ENCODE measurements at places on chromosomes 2 and 18. TPM values are rescaled to one million over a fixed set of nuclear protein-coding genes. Genes with fewer than 3 reads are reported as not detected.

Gene UGT1A10
- total RNA-seq: not detected

- H3K27me3 ChIP-seq: no peaks in the 10 kb centered on the region
- H3K36me3 ChIP-seq: no peaks in the 10 kb centered on the region
- no peak overlapping the region for H3K4me3 ChIP-seq
- peak; percentile 70 for DNase-seq
- no peaks in the 10 kb centered on the region for H3K4me1 ChIP-seq
- H3K27ac ChIP-seq: no peak overlapping the region
Observed at GRCh38 chr2:55885127-55885943, 38.2 kb downstream of the EFEMP1 start.

GRCh38 chr2:4168834-4169233 is 465.5 kb downstream of the DCDC2C start:
- H3K27ac ChIP-seq: no peak overlapping the region
- no peaks in the 10 kb centered on the region for H3K36me3 ChIP-seq
- DNase-seq: no peak

- DNase-seq: no peak
- no peaks in the 10 kb centered on the region for H3K36me3 ChIP-seq
- no peaks in the 10 kb centered on the region for H3K27me3 ChIP-seq
- H3K27ac ChIP-seq: peak overlapping the region; percentile 2
- H3K4me1 ChIP-seq: peaks cover 44% of the 10 kb centered on the region
Observed at GRCh38 chr2:239245107-239245506, 155.7 kb downstream of the HDAC4 start.

DNA sequence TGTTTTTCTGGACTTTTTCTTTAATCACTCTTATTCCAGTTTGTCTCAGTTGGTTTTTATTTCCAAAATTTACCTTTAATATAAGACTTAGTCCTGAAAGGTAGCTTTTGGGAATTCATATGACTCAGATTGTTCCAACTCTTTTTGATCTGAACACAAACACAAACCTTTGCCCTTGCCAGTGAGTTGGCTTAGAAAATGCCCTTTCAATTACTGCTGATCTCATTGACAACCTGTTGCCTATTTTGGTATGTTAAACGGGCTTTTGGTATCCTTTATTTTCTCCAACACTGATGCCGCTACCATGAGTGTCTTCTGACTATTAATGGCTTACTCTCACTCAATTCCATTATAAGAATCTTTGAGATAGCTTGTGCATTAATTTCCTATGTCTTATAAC is 143.4 kb downstream of the GULP1 start:
- H3K4me1 ChIP-seq: no peaks in the 10 kb centered on the region
- no peak for DNase-seq
- no peaks in the 10 kb centered on the region for H3K36me3 ChIP-seq
- H3K4me3 ChIP-seq: no peak overlapping the region
- no peaks in the 10 kb centered on the region for H3K27me3 ChIP-seq
- H3K27ac ChIP-seq: no peak overlapping the region

- DNase-seq: no peak
- no peaks in the 10 kb centered on the region for H3K27me3 ChIP-seq
- no peaks in the 10 kb centered on the region for H3K36me3 ChIP-seq
Observed at GRCh38 chr2:225124311-225125017, 82.2 kb upstream of the DOCK10 start.

DNA sequence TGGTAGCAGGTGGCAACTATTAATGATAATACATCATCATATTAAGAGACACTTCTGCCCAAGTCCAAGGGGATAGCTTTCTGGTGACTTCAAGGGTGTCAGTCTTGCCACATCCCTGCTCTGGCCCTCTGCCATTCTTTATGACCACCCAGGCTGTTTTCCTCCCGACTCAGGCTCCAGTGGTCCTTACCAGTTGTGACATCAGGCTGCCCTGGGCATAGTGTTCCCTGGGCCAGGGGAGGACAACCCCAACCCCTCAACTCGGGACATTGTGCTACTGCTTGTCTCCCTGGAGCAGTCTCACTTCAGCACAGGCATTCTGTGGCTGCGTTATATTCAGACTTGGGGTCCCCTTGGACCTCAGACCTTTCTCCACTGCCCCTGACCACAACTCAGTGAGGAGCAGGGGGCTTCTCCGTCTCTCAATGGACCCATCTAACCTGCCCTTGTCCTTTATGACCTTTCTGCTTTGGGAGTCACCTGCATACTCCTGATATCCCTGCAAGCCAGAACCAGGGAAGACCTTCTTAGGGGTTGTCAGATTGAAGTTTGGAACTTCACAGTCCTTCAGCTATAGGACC is 12.8 kb downstream of the DNAJB2 start:
- no peaks in the 10 kb centered on the region for H3K27me3 ChIP-seq
- H3K36me3 ChIP-seq: peaks cover under 1% of the 10 kb centered on the region
- H3K4me3 ChIP-seq: no peak overlapping the region
- H3K4me1 ChIP-seq: peaks cover 39% of the 10 kb centered on the region
- no peak for DNase-seq

GRCh38 chr2:74188018-74188601 is 9.4 kb upstream of the MOB1A start:
- H3K4me1 ChIP-seq: no peaks in the 10 kb centered on the region
- peak; percentile 29 for DNase-seq
- no peak overlapping the region for H3K27ac ChIP-seq

Gene ZRANB3
- 9.1 TPM for total RNA-seq

- H3K36me3 ChIP-seq: no peaks in the 10 kb centered on the region
- peaks cover 3% of the 10 kb centered on the region for H3K27me3 ChIP-seq
- H3K4me1 ChIP-seq: no peaks in the 10 kb centered on the region
- DNase-seq: no peak
Observed at GRCh38 chr2:149320362-149320761, 10.0 kb upstream of the LYPD6 start.

GRCh38 chr18:3842844-3843243 is 392.9 kb downstream of the TGIF1 start:
- H3K4me1 ChIP-seq: no peaks in the 10 kb centered on the region
- H3K27ac ChIP-seq: no peak overlapping the region
- H3K36me3 ChIP-seq: no peaks in the 10 kb centered on the region
- H3K4me3 ChIP-seq: no peak overlapping the region

DNA sequence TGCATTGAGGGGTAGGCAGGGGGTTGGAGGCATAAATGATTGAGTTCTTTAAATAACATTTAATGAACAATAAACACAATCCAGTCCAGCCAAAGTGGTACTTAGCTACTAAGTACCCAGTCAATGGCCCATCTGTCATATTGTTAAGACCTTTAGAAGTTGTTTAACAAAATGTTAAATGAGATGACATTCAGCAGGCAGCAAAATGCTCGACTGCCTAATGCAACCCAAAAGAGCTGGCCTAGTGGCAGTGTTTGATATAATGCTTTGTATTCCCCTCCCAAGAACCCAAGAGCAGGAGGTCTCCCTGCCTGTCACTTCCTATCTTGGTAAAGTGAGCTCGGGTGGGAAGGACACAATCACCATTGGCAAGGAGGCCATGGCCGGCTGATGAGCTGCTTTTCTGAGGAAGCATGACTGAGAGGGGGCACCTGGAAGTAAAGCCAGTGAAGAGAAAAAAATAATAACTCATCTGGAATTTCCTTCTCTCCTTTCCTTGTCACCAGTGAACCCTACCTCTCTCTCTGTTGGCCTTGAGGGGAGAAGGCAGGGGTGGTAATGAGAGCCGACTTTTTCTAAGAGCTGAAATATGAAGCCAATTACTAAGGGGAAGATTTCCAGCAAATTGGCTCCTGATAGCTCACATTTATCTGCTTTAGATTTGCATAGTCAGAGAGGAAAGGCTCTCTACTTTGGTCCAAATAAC is 140.6 kb downstream of the C1D start:
- peaks cover 5% of the 10 kb centered on the region for H3K27me3 ChIP-seq
- no peak for DNase-seq
- no peak overlapping the region for H3K4me3 ChIP-seq
- H3K27ac ChIP-seq: no peak overlapping the region

DNA sequence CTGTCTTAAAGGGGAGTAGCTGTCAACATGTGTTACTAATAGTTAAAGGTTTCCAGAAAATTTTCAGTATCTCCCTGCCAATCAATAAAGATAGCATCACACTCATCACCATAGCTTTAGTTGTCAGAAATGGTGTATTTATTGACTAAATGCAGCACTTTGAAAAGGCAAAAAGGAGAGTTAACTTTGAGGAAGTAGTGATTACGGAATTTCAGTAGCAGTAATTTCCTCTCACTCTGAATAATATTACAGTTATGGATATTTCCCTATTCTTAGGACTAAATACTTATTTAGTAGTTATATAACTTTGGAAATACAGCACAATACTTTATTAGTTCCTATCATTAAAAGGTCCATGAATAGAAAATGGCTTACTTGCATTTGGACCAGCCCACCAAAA is 250.5 kb downstream of the CAMKMT start:
- no peak for DNase-seq
- no peak overlapping the region for H3K4me3 ChIP-seq
- no peaks in the 10 kb centered on the region for H3K36me3 ChIP-seq

- no peaks in the 10 kb centered on the region for H3K36me3 ChIP-seq
- DNase-seq: peak; percentile 41
- no peak overlapping the region for H3K27ac ChIP-seq
- H3K27me3 ChIP-seq: no peaks in the 10 kb centered on the region
- peaks cover 11% of the 10 kb centered on the region for H3K4me1 ChIP-seq
Observed at GRCh38 chr18:37450434-37451132, 115.0 kb downstream of the CELF4 start.

- H3K27me3 ChIP-seq: no peaks in the 10 kb centered on the region
- no peaks in the 10 kb centered on the region for H3K4me1 ChIP-seq
- H3K27ac ChIP-seq: no peak overlapping the region
- no peaks in the 10 kb centered on the region for H3K36me3 ChIP-seq
- H3K4me3 ChIP-seq: no peak overlapping the region
- DNase-seq: no peak
Observed at GRCh38 chr18:30186245-30186644, 856.3 kb downstream of the DSC3 start.

Gene MERTK
- total RNA-seq: 4.9 TPM

- peaks cover 49% of the 10 kb centered on the region for H3K4me1 ChIP-seq
- H3K4me3 ChIP-seq: no peak overlapping the region
- no peak overlapping the region for H3K27ac ChIP-seq
- DNase-seq: peak; percentile 72
- peaks cover 58% of the 10 kb centered on the region for H3K36me3 ChIP-seq
Observed at GRCh38 chr2:3461801-3462492, 57.4 kb downstream of the ADI1 start.

Gene CSRNP3
- 15.6 TPM for total RNA-seq

- DNase-seq: no peak
- H3K27ac ChIP-seq: no peak overlapping the region
- no peaks in the 10 kb centered on the region for H3K27me3 ChIP-seq
- H3K4me1 ChIP-seq: peaks cover 7% of the 10 kb centered on the region
- H3K36me3 ChIP-seq: no peaks in the 10 kb centered on the region
Observed at GRCh38 chr2:75641587-75641986, 5.0 kb upstream of the MRPL19 start.

Gene STARD6
- total RNA-seq: 0.18 TPM

Data from muscle of leg (tissue), 16 donors.